ENCODE measurements at places on chromosomes 3 and 15.

DNA sequence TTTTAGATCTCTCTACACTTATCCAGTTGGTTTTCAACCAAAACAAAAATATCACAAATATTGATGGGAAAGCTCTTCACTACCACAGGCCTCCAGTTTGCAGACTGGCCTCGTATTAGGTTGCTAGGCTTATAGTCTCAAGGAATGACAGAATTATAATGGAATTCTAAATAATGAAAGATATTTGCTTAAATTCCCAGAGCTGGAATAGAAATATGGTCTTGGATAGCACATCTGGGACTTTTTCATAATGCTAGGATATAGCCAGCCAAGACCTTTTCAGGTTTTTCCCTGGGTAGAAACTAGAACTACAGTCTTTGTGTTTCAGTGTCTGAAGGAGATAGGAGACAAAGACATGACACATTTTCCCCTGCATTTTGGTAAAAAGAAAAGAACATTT lies 121.9 kb upstream of the STAC start:
- no peaks in the 10 kb centered on the region for H3K4me1 ChIP-seq
- DNase-seq = no peak
- H3K27me3 ChIP-seq = no peaks in the 10 kb centered on the region
- H3K4me3 ChIP-seq = no peak overlapping the region
- H3K36me3 ChIP-seq = no peaks in the 10 kb centered on the region

GRCh38 chr3:122392868-122393844 lies 9.2 kb downstream of the FAM162A start:
- DNase-seq = no peak
- no peaks in the 10 kb centered on the region for H3K36me3 ChIP-seq
- no peaks in the 10 kb centered on the region for H3K27me3 ChIP-seq
- H3K27ac ChIP-seq = peak overlapping the region; percentile 13
- no peaks in the 10 kb centered on the region for H3K4me1 ChIP-seq

DNA sequence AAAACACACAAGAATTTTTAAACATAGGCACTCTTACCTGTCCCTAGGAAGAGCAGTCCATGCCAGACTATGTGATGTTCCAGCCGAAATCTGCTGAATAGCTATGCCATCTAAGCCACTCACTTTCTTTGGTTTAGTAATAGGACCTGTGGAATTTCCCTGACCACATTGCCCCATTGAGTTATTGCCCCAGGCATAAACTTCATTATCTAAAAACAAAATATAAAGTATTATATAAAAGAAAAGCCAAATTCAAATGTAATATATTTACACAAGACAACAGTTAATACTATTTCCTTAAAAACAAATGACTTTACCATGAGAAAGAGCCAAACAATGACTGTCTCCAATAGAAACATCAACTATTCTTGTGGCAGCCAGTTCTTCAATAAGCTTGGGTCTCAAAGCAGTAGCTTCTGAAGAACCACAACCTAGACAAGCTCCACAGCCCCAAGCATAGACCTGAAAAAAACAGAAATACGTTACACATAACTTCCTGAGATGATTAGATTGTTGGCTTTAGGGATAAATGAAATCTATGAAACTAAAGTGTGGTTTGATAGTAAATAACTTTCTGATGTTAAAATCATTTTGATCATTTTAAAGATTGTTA lies 84.3 kb downstream of the HERC1 start:
- no peaks in the 10 kb centered on the region for H3K4me1 ChIP-seq
- DNase-seq = no peak
- H3K4me3 ChIP-seq = no peak overlapping the region
- H3K27me3 ChIP-seq = no peaks in the 10 kb centered on the region

GRCh38 chr3:37241880-37242279 lies 67.5 kb upstream of the LRRFIP2 start:
- no peak overlapping the region for H3K27ac ChIP-seq
- DNase-seq = no peak
- no peaks in the 10 kb centered on the region for H3K36me3 ChIP-seq
- no peaks in the 10 kb centered on the region for H3K27me3 ChIP-seq
- H3K4me1 ChIP-seq = no peaks in the 10 kb centered on the region
- no peak overlapping the region for H3K4me3 ChIP-seq

GRCh38 chr3:127440384-127440783 lies 150.1 kb downstream of the TPRA1 start:
- H3K27me3 ChIP-seq = no peaks in the 10 kb centered on the region
- no peak for DNase-seq
- no peak overlapping the region for H3K27ac ChIP-seq
- no peaks in the 10 kb centered on the region for H3K4me1 ChIP-seq

Measured in prostate gland (tissue), 2 donors.